ENCODE measurements at places on chromosomes 1 and 21.

DNA sequence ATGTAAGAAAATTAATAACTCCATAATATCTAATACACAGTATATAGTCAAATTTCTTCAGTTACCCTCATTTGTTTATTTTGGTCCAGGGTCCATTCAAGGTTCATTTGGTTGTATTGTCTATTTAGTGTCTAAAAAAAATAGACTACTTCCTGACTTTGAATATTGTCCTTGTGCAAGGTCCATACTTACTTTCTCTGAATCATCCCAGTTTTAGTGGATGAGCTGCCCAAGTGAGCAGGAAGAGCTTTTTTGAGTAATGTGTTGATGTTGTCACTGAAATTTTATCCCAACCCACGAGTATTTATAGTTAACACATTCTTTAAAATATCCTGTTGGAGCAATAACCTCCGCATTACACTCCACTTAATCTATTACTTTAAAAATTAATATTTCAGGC, 45.6 kb upstream of the FASLG start:
- no peak for DNase-seq

- no peak for DNase-seq
These were observed 49.5 kb downstream of the ATP5PO start for GRCh38 chr21:33865996-33866575.

DNA sequence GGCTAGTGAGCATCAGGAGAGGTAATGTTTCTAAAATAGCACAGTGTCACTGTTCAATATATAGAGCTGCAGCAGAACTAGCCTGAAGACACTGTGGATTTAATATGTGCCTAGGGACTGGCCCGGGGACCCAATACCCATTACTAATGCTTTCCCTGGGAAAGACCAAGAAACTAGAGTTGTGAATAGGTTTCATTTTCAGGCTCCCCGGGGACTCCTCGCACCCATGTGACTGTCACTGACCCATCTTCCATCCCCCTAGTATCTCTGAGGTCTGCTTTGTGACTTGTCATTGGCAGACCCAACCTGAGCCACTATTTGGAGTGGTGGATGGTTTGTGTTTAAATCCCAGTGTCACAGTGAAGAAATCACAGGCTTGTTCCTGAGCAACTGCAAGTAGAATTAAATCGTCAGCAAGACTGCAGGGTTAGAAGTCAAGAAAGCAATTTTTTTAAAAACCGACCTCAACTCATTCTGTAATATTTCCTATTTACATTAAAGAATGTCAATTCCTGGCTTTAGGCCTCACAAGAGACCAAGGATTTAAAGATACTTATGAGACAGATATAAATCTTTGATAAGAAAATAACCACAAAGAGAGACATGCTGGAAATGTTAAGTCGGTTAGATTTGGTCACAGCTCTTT, 130.0 kb upstream of the TNR start:
- no peak for DNase-seq

GRCh38 chr1:230824919-230825721, 43.2 kb downstream of the C1orf198 start:
- DNase-seq: no peak

DNA sequence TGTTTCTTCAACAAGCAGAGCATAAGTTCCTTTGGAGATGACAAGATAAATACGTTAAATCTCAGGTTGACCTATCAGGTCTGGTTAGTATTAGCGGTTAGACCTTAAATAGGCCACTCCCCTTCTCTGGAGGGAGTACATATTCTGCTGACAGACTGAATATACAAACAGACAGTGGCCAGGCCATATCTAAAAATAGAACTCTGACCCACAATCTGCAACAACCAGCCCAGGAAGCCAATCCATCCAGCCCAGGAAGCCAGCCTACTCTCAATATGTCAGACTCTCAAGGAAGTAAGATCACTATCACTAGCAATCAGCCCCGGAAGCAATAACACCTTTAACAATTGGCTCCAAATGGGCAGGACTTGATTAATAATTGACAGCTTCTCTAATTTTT, 6.7 kb downstream of the IL20 start:
- DNase-seq: no peak

DNA sequence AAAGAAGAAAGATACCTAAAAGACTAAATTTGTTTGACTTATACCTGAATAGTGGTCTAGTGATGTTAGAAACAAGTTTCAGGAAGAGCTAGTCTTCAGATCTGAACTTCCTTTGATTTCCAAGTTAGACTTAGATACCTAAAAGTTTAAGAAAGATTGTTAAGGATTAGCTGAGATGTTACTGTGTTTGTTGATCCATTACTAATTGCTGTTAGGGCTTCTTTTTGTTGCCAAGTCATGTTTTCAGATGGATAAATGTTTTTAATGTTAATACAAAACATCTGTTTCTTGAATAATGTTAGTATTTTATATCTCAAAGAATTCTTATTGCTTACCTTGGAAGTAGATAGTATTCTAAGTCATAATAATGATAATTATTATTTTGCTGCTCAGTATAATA, 11.6 kb downstream of the GNAI3 start:
- DNase-seq: no peak
